ENCODE measurements at places on chromosomes 5 and 9.

DNA sequence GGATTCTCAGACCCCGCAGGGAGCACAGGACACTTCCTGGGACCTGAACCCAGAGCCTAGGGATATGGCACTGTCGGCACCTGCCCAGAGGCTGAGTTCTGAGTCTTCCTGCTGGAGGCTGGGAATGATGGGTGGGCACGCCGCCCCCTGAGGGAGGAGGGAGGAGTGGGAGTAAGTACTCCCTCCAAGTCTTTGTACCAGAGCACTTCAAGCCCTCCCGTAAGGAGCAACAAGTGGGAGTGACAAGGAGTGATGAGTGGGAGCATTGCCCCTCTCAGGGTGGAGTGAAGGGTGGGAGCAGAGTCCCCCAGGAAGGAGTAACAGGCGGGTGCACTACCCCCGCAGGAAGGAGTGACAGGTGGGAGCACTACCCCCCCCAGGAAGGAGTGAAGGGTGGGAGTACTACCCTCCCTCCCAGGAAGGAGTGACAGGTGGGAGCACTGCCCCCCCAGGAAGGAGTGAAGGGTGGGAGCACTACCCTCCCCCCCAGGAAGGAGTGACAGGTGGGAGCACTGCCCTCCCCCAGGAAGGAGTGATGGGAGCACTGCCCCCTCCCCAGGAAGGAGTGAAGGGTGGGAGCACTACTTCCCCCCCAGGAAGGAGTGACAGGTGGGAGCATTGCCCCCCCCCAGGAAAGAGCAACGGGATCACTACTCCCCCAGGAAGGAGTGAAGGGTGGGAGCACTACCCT lies 100.1 kb downstream of the CACNA1B start:
- DNase-seq: no peak

DNA sequence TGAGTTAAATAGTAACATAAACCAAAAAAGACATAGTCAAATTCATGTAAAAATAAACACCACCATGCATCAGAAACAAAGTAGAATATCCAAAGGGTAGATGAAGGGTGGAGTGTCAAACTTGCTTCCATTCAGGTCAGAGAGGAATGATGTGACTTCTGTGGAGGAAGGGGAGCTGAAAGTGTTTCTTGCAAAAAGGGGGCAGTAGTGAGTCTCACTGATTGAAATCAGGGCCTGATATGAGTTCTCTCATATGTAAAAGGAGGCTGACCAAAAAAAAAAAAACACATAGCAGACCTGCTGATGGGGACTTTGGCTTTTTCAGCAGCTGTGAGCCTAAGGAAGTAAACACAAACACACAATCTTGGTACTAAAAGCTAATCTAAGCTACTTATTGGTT lies 38.8 kb upstream of the RGMB start:
- no peak for DNase-seq

DNA sequence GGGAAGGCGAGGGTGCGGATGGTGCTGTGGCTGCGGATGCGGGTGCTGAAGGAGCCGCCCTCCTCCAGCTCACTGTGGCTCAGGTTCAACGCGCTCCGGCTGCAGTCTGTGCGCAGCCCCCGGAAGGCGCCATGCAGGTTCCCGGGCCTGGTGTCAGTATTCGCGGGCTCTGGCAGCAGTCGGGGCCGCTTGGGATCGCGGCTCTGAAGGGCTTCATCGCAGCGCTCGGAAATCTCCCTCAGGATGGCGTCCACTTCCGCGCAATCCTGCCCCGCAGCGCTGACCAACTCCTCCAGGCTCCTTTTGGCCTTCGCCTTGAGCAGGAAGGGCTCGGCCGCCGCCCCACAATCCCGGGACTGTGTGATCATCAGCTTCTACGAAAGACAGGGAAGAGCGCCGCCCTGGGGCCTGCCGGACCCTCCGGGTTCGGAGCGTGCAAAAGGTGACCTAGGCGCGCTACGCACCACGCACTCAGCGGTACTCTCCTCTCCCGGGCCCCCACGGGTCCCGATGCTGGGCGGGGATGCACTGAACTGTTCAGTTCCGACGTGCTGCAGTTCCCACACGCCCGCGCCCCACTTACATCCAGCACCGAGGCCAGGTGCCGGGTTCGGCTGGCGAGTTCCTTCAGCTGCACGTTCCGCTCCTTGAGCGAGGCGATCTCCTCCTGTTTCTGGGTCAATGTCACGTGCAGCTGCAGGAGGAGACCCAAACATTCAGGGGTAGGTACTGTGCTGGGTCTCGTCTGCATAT lies 6.5 kb downstream of the MCIDAS start:
- no peak for DNase-seq

DNA sequence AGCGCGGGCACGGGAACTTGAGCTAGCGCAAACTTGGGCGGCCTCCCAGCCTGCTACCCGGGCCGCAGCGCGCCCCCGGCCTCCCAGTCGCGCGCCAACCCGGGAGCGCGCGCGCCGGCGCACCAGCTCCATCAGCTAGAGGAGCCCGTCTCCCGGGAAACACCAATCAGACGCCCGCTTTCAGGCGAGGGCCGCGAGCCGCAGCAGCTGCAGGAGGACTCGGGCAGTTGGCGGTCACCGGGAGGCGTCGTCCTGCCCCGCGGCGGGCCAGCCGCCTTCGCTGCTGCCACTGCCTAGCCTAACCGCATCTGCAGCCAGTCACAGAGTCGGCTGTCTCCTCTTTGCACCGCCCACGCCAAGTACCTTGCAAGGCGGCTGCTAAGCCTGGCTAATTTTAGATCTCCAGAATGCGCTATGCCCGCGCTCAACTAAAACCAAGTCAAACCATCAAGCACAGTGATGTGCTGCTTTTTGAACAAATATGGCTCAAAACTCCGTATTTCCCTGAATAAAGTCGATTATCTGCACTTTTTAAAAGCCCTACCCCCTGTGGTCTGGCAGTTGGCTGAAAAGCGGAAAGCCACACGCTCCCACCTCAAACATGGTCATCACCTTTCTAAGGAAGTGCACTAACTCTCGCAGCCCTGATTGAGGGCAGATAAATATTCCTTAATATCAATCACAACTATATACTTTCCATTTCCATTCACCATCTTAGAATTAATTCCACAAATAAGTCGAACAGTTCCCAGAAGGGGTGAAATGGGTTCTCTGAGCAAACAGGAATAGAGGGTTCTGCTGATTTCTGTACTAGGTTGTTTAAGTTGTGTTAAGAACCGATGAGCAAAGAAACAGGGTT lies 221.8 kb downstream of the MEF2C start:
- no peak for DNase-seq

GRCh38 chr9:134357631-134358025 lies 31.4 kb downstream of the RXRA start:
- no peak for DNase-seq

GRCh38 chr5:79560771-79561524 lies 47.0 kb upstream of the HOMER1 start:
- peak; percentile 62 for DNase-seq

GRCh38 chr5:131239686-131240085 lies 24.2 kb upstream of the CDC42SE2 start:
- no peak for DNase-seq

DNA sequence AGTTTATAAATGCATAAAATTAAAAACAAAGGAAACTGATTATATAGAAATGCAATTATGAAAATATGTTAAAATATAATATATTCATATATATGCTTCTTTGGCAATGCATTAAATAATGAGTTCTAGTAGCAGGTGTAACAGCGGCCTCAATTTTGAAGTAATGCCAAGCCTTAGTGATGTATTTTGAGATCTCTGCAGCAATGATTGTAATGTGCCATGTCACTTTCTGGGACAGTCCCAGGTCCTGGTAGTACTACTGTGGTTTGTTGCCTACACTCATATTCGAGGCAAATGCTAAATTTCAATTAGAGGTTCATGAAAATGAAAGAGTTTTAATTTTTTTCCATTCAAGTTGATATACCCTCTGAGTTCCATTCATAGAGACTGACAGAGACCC lies 75.8 kb upstream of the ORM1 start:
- no peak for DNase-seq

DNA sequence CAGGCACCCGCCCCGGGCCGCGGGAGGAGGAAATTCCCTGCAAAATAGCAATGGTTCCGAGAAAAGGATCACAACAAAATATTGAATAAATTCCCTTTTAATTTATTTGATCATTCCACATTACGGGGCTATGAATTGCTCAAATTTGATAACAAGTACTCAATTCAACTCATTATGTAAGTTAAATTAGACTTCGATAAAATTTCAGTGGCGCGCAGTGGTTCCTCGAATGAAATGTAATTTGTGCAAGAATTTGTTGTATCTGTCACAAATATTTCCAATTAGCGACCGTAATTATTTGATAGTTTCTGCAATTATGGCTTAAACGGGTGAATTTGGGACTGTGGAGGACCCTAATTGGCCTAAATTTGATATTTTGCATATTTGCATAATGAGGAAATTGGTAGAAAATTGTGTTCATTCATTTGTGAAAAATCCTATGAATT lies 76.0 kb upstream of the TBCA start:
- DNase-seq: no peak

DNA sequence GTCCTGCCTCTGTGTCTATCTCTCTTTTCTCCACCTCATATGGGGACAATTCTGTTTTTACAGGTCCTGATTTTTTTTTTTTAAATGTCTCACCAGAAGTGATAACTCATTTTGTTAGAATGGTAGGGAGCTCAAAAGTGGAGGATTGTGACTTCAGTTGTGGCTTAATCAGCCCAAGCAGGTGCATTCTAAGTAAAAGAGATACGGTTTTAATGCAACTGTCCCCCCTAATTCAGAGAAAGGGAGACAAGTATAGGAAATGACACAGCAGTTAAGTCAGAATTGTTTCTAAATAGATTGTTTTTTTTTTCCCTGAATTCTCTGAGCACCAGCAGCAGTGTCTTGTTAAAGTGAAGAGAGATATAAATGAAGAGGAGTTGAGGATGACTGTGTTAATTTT lies 24.5 kb downstream of the MAST4 start:
- DNase-seq: no peak

GRCh38 chr5:96074870-96075269 lies 113.2 kb upstream of the ELL2 start:
- no peak for DNase-seq

GRCh38 chr5:96177303-96177869 lies 215.7 kb upstream of the ELL2 start:
- DNase-seq: no peak

DNA sequence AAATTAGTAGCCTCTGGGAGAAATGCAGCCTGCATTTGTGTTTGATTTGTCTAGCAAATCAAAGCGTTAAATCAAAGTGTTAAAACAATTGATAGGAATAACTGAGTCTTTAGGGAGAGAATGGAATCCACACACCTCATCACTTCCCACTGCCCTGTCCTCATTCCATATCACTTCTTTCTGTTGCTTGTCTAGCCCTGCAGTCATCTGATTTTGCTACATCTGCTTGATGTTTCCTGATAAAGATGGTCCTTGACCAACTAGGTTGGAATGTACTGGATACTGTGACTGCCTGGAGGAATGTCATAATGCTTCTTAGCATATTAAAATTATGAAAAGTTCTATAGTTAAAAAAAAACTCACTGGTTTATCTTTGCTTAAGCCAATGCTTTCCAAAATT lies 119.9 kb downstream of the DOCK2 start:
- no peak for DNase-seq

DNA sequence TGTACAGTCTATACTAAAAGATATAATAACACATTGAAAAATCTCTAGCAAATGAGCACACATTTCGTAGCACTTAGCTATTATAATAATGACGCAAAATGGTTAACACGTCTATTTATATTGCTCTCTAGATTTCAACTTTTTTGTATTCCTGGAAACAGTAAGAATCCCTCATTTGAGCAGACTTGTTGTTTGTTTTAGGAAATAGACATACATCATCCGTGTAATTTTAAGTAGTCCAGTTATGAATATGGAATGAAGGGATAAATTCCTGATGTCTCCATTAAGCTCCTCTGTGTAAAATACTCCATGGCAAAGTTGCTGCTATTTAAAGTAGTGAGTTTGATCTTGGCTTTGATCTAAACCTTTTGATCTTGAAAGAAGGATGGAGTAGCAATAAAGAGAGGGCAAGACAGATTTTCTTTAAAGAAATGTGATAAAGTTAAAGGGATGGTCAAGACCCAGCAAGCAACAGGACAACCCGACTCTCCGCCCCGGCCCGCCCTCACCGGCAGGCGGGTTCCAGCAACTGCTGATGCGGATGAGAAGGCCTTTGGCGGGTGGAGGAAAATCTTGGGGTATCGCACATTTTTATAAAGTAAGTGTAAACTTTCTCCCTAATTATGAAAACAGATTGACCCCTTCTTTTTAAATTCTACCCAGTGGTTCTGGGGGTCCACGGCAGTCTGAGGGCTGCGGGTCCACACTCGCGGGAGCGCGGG lies 277.4 kb downstream of the AOPEP start:
- DNase-seq: no peak

DNA sequence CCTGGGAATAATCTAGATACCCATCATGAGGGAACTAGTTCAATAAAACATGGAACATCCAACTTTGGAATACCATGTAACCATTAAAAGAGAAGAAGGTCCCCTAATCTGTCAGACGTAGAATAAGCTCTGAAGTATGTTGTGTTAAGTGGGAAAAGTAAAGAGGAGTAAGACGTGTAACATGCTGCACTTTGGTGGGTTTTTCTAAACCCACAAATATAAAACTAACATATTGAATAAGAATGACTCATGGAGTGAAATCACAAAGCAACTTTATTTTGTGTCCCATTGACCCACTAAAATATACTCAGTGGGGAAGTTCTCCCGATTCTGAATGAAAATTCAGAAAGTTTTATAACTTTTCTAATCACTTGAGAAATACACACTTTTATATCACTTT lies 67.9 kb upstream of the PIK3R1 start:
- DNase-seq: no peak

GRCh38 chr5:59728356-59728755 lies 165.2 kb downstream of the PDE4D start:
- no peak for DNase-seq

DNA sequence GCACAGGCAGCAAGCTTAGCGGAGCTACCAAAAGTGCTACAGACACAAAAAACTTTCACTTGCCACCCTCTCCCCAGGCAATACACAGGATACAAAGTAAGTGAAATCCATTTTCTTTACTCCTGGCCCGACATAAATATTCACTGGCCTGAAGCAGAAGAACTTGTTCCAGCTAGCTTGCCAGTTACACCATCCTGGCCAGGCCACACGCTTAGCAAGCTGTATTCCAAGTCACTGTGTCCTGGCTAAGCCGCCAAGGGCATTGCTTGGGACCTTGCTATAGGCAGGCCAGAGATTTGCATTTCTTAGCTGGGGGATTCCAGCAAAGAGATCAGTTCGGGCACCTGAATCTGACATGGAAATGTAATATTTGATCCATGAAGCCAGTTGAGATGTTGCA lies 71.0 kb upstream of the SLC1A3 start:
- no peak for DNase-seq
